ENCODE measurements at places on chromosomes 3 and 15.

DNA sequence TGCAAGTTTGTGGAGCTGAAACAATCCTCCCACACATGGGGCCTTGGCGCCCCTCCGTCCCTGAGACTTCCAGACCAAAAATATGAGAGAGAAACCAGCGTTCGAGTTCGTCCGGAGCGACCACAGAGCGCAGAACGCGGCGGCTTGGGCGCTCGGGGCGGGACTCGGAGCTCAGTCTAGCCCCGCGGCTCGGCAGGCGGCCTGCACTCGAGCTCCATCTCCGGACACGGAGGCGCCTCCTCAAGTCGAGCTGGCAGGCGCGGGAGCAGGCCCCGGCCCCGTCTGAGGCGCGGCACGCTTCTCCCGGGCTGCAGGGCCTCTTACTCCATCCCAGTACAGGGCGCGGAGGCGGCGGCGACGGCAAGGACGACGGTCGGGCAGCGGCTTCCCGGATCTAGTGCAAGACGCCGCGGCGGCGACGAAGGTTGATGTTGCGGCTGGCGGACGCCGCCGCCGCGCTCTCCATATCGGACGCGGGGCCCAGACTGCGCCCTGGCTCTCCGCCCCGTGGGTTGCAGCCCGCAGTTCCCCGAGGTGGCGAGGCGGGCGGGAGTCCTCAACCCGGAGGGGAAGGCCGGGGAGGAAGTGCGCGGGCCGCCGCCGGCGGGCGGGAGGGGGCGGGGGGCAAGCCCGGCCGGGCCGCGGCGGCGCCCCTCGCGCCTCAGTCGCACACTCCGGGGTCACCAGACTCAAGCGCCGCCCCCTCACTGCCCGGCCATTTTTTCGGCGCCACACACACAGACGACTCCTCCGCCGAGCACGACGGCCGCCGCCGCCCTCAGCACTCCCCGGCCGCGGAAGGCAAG is 674 bp downstream of the MSL2 start:
- no peak for DNase-seq

- peak; percentile 94 for DNase-seq
Measured at GRCh38 chr15:81091889-81092558, 42.0 kb upstream of the CFAP161 start.

DNA sequence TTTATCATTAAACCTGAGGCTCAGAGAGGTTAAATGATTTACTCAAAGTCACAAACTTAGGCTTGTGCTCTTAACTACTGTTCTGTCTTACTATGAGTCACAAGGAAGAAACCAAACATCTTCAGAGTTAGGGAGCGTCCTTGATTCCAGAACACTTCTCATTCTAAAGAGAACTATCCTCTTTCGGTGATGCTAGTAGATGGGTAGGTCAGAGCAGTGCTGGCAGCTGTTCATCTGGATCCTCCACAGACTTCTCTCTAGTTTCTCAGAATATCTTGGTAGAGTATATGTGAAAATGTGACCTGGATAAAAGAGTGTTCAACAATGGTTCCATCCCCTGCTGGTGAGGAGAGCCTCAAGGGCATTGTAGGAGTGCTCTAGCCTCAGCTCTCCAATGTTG is 3.3 kb downstream of the ARL6IP5 start:
- DNase-seq = no peak

GRCh38 chr15:93214106-93214505 is 125.1 kb upstream of the RGMA start:
- DNase-seq = no peak

DNA sequence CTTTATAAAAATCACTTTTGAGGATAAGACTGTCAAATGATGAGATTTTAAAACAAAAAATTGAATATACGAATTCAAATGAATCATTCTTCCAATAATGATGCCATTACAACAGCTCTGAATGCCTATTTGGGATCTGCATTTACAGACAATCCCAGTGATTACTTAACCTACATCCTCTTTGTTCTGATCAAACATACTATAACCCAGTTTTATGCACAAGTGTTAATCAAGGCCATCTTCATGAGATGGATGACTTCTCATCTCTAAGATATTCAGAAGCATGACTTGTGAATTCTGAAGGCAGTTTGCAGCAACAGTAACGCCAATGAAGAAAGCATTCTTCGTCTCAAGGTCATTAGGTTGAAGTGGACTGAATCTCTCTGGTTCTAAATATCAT is 90.3 kb upstream of the MEX3B start:
- no peak for DNase-seq

GRCh38 chr15:79403501-79403900 is 28.6 kb upstream of the MINAR1 start:
- no peak for DNase-seq

- DNase-seq = no peak
Measured at GRCh38 chr3:61442696-61443095, 118.7 kb upstream of the PTPRG start.

DNA sequence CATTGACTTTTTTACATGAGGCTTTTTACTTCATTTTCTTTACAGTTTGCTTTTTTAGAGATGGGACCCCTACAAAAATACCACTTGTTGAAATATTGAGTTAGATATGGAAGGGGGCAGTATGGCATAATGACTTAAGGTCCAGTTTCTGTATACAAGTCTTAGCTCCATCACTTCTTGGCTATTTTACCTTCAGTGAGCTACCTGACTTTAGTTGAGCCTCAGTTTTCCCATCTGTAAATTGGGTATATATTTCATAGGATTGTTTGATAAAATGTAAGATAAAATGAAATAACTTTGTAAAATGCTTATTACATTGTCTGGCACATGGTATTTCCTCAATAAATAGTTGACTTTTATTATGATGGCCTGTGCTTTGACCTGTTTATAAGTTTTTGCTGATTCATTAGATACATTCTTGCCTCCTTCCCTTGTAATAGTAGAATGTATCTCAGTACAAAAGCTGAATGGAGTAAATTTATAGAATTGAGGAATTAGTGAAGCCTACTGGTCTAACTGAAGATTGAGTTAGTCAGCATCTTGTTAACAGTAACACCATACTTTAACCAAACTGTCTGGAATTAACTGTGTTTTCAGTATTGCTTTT is 27.6 kb downstream of the TBC1D23 start:
- DNase-seq = no peak

DNA sequence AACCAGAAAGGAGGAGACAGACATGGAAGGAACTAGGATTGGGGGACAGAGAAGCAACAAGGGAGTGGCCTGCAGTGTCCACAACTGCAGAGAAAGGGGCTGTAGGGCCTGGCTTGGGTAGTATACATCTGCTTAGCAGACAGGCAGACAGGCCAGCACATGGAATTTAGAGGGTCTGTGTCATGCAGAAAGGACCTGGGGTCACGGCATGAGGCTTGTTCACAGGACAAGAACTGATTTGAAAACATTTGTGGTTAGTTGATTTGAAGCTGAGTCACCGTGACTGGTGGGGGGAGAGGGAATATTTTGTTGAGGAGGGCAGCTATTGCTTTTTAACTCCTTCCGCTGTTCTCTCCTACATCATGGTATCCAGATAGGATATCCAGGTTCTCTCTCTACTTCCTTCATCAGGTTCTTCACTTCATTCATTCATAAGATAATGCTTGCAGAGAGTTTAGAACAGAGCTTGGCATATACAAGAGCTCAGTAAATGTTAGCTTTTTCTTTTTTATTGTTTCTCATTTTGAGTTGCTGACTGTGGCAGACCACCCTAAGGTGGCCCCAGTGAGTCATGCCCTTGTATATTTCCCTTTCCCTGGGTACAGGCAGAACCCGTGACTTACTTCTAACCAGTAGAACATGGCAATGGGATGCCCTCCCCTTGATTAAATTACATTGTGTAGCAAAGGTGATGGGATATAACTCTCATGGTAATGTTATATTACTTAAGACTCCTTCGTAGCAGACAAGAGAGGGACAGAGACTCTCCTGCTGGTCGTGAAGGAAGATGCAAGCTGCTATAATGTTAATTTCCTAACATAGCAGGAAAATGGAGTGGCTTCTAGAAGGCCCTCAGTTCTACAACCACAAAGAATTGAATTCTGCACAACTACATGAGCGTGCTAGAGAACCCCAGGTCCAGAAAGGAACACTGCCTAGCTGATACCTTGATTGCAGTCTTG is 95.0 kb upstream of the NMNAT3 start:
- DNase-seq = peak; percentile 20

DNA sequence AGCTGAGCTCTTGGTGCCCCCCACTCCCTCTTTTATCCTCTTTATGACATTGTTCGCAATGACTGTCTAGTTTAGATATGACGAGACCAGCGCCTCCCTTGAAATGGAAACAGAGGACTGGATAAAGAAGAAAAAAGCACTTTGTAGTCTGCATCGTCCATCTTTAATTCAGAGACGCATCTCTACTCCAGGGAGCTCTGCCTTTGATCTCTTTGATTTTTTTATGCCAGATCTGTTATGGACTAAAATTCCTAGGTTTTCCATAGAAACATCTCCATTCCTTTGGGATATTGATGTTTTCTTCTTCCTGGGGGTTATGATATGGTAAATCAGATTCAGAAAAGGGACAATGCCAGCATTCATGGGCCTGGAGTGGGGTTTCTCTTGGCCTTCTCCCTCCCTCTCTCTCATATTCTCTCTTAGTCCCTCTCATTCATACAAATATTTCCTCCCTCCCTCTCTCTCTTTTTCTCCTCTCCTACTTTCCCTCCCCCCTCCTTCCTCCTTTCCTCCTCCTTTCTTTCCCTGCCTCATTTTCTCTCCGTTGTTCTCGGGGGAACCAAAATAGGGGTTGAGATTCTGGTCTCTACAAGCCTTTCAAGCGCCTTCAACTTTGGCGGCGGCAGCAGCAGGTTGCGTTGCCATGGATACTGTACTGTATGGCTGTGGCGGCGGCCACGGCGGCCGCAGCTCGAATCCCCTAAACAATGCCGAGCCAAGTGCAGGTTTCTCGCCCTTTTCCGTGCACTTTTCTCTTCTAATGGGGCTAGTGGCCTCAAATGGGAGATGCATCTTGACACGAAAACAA is 45.5 kb downstream of the ZIC4 start:
- no peak for DNase-seq

GRCh38 chr3:31522152-31522551 is 10.6 kb upstream of the STT3B start:
- no peak for DNase-seq

- DNase-seq = no peak
Measured at GRCh38 chr3:65971293-65972252, 67.1 kb downstream of the MAGI1 start.

DNA sequence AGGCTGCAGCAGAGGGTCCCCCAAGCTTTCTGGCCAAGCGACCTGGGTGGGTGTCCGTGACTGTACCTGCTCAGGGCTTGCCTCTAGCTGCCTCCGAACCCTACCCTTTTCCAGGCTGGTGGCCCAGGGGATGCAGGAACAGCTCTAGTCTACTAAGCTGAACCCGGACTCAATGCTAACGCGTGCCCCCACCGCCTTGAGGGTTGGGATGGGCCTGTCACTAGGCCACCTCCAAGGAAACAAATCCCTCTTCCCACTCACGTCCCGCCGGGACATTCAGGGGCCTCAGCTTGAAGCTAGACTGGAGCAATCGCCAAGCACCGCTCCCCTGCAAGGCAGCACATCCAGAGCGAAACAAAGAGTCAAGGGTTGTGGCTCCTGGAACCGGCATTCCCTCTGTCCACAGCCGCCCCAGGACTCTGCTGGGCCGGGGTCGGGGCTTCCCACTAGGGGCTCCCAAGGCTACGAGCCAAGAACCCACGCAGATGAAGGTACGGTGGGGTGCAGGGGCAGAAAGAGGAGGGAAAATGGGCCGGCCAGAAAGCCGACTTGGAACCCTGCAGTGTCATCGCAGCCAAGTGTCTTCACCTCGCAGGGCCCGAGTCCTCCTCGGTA is 2.9 kb downstream of the FBXL22 start:
- DNase-seq = no peak

- DNase-seq = no peak
Measured at GRCh38 chr3:148233403-148233802, 464.3 kb upstream of the AGTR1 start.

- no peak for DNase-seq
Measured at GRCh38 chr3:160482796-160483195, 33.2 kb upstream of the TRIM59 start.

DNA sequence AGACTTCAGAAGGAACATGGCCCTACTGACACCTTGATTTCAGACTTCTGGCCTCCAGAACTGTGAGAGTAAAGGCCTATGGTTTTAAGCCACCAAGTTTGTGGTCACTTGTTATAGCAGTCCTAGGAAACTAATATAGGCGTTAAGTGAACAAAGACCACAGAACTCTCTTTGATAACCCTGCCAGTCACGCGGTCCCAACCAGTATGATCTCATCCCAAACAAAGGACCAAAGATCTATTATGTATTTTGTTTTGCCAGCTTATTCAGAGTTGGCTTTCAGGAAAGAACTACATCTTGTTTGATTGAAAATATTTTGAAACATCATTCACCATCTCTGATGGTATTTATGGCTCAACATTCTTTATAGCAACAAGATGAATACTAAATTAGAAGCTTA is 294.4 kb upstream of the SLCO3A1 start:
- no peak for DNase-seq

DNA sequence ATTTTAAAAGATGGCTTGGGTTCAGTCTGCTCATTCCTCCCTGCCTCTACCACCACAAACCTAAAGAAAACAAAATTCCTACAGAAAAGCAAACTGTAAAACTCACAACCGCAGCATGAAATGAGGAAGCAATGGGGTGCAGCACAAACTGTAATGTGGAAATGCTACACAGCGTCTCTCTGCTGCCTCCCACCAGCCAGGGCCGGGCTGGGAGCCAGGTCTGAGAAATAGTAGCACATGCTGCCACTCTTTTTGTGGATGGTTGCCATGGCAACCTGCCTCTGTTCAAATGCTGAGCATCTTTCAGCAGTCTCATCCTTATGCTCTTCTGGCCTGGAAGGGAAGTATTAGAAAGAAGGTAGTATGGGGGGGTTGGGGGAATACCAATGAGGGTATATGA is 55.4 kb downstream of the EOMES start:
- DNase-seq = peak; percentile 74

- no peak for DNase-seq
Measured at GRCh38 chr15:100341239-100341749, 481 bp downstream of the ADAMTS17 start.

DNA sequence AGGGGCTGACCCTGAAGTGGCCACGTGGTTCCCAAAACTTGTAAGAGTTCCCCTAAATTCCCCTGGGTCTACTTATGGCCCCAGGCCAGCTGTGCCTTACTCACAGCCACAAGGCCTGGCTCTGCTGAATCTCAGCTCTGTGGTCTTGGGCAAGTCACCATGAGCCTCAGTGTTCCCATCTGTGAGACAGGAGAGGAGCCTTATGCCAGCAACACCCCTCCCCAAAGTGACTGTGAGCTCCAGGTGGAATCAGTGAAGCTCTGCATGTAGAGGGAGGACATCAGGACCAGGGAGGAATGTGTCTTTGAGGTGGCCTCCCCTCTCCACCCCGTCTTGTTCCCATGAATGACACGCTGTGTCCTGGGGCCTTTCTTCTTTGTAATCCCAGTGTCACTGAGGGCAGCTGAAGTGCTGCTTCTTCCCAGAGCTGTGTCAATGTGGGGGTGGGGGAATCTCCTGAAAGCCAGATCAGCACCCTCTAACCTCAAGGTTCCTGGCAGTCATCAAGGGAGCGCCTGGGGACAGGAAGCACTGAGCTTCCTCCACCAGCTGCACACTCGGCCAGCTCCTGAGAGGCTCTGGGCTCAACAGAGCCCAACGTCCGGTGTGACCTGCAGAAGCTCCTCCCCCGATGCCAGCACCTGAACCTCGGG is 258.9 kb downstream of the UACA start:
- DNase-seq = peak; percentile 36

Data from fibroblast of skin of left biceps (primary cell).